ENCODE measurements at places on chromosomes 4 and X.

DNA sequence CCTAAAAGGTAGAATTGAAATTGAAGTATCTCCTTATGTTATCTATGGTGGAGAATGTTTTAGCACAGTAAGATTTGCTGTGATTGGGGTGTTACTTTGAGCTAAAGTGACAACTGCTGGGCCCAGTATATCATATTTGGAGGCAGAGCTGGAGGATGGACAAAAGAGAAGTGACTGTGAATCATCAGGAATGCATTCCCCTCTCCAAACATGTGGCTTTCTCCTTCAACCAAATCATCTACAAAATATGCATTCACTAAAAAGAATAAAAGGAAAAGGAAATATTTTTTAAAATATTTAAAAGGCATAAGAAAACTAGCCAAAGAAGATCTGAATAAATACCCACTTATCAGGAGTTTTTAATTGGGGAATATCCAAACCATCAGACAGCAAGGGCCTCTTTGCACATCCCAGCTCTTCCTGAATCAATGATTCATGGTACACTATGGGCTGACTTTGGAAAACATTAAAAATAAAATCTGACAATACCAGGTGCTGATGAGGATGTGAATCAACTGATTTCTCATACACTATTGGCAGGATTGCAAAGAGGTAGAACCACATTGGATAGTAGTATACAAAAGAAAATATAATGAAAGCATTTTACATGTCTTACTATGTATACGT is 671.7 kb upstream of the NR3C2 start:
- DNase-seq: no peak

DNA sequence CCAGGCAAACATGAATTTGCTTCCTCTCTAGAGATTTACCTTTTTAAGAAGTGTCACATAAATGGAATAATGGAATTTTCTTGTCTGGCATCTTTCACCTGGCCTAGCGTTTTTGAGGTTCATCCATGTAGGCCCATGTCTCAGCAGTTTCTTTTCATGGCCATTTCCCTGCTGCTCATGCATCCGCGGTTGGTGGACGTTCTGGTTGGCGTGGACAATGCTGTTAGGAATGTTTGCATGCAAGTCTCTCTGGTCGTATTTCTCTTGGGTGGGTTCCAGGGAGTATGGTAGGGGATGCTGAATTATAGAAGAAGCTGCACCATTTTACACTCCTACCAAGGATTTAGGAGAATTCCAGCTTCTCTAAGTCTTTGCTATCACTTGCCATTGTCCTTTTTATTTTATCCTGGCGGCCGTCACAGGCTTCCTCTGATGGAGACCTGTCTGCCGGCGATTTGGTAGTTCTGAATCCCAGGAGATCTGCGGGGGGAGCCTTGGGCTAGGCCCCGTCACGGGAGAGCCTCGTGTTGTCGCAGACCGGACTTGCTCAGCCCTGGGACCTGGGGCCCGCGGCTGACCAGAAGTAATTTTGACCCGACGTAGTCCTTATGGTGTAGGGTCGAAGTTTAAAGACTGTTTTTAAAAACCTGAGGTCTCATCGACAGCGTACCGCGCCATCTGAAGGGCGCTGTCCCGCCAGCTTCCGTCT is 56.9 kb upstream of the TADA2B start:
- DNase-seq: no peak

DNA sequence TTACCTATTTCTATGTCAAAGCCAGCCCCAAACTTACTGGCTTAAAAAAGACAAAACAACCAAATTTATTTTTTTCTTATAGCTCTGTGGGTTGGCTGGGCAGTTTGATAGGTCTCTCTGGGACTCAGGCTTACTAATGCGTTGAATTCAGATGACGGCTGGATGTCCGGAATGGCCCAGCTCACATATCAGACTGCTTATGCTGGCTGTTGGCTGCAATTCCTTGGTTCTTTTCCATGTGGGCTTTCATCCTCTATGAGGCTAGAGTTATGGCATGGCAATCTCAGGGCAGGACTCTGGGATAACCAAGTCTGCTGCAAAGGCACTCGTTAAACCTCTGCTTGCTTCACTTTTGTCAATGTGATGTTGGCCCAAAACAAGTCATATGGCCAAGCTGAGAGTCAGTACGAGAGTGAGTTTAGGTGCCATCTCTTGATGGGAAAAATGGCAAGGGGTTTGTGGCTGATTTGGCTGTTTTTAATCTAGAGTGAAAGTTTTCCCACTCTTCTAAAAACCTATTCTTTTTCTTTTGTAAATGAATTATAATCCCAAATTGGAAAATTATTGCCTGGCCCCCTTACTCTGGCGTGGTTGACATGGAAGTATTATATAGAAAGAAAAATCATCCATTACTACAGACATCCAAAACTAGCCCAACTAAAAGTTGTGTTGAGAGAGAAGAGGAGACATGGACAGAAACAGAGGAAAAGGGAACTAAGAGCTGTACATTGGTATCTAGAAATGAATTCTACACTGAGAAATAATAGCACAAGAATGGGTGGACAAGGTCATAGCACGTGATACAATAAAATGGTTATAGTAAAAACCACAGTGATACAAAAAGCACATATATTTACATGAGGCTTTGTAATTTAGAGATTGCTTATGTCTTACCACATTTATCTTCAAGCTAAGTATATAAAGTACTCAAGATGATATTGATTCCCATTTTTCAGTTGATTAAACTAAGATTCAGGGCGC is 6.6 kb downstream of the PRIMPOL start:
- DNase-seq: no peak

GRCh38 chrX:39730662-39731329 is 367.0 kb downstream of the BCOR start:
- DNase-seq: peak; percentile 22

DNA sequence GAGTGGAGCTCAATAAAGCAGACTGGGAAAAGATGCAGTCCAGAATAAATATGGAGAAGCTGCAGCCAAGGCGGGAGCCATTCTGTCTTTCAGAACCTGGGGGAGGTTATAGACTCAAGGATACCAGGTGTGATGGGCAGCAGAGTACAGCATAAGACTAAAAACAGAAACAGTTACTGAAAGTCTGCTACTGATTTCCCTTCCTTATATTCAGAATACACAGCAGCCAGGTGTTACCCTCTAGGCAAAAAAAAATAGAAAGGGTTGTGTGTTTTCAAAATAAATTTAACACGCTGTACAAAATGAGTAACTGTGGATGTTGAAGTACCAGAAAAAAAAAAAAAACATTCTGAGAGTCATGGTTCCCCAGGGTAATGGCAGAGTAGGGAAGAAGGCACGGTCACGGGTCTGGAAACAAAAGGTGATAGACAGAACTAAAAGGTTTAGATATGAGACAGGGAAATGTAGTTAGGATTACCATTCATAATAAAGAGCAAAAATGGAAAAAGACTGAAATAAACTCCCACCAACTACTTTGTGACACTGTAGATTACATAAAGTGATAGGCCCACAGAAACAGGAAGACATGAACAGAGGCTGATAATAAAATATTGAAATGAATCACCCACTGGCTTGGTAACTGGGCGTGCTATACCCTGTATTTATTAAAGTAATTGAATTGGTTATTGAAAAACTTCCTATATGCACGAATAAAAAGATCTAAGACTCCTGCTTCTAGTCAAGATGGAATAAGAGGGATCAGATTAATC is 10.8 kb upstream of the HHIP start:
- no peak for DNase-seq

GRCh38 chrX:10633722-10634121 is 13.3 kb upstream of the MID1 start:
- DNase-seq: no peak

- no peak for DNase-seq
Observed at GRCh38 chr4:129092631-129093190, 628 bp downstream of the SCLT1 start.

GRCh38 chrX:3415011-3415410 is 68.6 kb upstream of the MXRA5 start:
- no peak for DNase-seq

DNA sequence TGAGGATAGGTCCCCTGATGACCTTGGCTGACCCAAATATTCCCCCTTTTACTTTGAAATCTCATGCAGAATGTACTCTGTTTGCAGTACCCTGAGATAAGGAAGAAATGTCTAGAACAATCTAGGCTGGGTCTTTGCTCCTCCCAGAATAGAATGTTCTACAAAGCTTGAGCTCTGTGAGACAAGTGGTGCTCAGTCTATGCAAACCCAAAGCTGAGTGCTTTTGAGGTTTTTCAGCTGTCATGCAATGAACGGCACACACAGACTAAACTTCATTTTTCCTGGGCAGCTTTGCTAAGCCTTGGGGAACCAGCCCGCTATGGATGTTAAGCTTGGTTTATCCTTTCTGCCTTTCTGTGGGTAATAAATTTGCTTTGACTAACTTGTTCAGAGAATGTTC is 513.6 kb downstream of the FAT4 start:
- DNase-seq: no peak

GRCh38 chr4:151721466-151721865 is 39.3 kb downstream of the GATB start:
- DNase-seq: no peak

DNA sequence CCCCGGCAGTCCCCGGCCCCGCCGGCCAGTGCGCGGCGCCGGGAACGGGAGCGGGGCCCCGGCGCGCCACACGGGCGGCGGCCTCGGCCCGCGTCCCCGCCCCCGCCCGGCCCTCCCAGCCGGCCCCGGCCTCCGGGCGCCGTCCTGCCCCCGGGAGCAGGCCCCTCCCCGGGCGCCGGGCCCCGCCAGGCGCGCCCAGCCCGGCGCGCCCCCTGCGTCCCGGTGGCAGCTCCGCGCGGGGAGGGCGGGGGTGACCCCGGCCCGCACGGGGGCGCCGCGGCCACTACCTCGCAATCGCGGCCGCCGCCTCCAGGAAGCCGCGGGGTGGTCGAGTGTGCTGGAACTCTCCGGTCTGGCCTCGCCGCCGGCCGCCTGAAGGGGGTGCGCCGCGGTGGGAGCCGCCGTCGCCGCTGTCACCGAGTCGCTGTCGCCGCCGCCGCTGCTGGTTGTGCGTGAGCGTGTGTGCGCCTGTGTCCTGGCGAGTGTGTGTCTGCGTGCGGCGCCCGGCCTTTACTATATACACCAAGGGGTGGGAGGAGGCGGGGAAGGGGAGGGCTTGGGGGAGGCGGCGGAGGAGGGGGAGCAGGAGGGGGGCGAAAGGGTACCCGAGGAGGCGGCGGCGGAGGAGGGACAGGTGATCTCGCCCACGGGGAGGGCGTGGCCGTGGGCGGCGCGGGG is at the start of gene RAI2:
RAI2 (minus strand) TSS at position 488 of the 678 bp plus-strand sequence. CDS start 59,288 bp downstream, outside the sequence.
- DNase-seq: peak; percentile 5

- DNase-seq: no peak
Observed at GRCh38 chrX:79107891-79108718, 36.4 kb upstream of the GPR174 start.
